ENCODE measurements at places on chromosomes 16 and 17. TPM values are rescaled to one million over a fixed set of nuclear protein-coding genes. Genes with fewer than 3 reads are reported as not detected.

- DNase-seq, result no peak
These were observed 53.0 kb downstream of the WNT3 start for GRCh38 chr17:46765453-46765852.

CCDC200 gene
- total RNA-seq, result not detected

- DNase-seq, result peak; percentile 63
These were observed 76.4 kb downstream of the KCNJ12 start for GRCh38 chr17:21452377-21453143.

SKAP1 gene
- total RNA-seq, result 0.17 TPM

DNA sequence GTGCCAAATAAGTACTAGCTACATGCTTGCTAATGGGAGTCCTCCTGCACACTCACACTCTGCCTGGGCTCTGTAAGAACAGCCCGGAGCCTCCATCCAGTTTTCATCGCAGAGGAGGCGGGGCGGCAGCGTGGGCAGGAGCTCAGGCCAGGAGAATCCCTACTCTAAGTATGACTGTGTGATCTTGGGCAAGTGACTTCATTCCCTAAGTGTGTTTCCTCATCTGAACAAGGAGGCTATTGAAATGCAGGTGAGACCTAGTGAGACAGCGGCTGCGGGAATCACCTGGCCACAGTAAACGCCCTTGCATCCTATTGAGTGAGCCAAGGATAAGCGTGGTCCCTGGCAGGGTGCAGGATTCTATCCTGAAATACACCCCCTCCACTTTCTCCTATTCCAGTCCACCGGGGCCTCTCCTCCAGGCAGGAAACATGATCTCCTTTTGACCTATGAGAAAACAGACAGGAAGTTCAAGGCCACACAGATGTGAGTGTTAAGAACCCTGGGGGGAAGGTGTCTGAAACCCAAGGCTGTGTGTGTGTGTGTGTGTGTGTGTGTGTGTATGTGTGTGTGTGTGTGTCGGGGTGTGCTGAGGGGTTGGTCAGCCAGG is 5.2 kb upstream of the RAI1 start:
- peak; percentile 59 for DNase-seq

- no peak for DNase-seq
These were observed 132.6 kb downstream of the SNX11 start for GRCh38 chr17:48240122-48240521.

KCNH4 gene
- under 0.01 TPM for total RNA-seq

TUBB3 gene
- 135 TPM for total RNA-seq

GRCh38 chr16:55778757-55779156 is 54.1 kb downstream of the CES1 start:
- no peak for DNase-seq

DNA sequence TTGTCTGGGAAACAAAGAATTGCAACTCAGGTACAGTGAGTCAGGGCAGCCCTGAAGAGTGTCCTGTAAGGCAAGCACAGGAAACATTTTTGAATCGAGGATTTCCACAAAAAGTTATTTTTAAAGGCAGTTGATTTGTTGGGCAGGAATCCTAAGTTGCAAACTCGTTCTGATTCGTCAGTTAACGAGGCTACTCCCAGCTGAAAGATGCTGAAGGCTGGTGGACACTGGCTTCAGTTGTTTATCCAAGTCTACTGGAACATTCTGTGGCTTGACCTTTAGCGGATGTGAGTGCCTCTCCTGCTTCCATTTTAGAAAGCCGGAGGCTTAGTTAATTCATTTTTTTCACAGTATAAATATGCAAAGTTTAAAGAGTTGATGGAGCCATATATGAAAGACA is 84.2 kb downstream of the KCNJ12 start:
- DNase-seq, result no peak

SLC13A2 gene
- total RNA-seq, result not detected

DNA sequence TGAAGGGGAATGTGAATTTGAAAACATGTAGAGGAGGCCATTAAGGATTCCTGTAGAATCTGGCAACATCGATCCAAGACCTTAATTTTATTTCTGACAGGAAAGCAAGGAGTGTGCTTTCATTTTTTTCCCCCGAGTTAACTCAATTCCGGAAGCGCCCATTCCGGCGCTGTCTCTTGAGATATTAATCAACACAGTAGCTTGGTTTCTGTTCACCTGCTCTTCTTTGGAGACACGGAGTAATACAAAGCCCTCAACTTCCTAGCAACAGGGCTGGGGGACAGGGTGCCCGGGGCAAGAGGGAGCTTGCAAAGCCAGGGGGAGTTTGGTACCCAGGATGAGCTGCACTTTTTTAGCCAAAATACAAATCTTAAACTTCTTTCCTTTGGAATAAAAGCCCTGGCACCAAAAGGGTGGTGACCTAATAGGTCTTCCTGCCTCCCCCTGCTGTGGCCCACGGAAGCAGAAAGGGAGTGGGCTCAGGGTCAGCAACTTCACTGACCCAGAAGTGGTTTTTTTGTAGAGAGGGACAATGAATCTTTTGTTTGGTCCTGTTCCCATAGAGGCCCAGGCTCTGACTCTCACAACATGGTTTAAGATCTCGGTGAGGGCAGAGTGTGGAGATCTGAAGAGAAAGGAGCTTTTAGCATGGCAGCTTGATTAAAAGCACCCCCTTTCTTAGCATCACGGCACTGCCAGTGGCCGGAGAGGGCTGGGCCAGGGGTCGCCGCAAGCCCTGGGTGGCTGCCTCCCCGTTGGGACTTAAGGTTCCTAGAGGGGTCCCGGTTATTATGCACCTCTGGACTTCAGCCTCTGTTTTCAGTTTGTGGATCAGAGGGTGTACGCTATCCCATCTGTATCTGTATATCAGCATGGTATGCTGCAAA is 207.3 kb downstream of the CCDC182 start:
- no peak for DNase-seq

- no peak for DNase-seq
These were observed 21.2 kb upstream of the BCAS3 start for GRCh38 chr17:60656499-60656898.

DNA sequence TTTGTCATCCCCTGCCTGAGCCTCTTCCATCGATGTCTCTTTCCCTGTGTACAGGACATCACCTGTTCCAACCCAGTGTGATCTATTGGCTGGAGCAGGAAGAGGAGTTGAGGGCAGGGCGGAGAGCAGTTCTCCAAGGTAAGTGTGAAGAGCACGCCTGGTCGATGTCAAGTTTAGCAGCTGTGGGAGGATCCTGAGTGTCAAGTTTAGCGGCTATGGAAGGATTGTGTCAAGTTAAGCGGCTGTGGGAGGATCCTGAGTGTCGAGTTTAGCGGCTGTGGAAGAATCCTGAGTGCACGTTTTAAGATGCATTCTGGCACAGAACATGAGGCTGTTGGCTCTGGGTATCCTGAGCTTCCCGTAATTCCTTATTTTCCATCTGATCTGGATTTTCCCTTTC is 7.2 kb downstream of the ZNF778 start:
- DNase-seq, result no peak

GRCh38 chr16:79271583-79271982 is 329.0 kb downstream of the MAF start:
- DNase-seq, result no peak

DNA sequence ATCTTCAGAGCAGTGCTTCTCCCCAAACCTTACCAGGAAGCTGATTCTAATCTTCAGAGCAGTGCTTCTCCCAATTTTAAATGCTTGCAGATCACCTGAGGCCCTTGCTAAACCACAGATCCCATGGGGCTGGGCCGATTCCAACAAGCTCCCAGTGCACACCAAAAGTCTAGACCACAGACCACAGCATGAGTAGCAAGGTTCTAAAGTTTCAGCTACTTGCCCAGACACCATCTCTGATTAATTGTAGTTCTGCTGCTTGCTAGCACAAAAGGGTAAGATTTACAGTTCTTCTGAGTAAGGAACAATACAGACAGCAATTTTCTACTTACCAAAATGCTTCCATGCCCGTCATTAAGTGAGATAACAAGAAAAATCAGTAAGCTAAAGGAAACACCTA is 12.2 kb downstream of the CLEC3A start:
- DNase-seq, result no peak

DNA sequence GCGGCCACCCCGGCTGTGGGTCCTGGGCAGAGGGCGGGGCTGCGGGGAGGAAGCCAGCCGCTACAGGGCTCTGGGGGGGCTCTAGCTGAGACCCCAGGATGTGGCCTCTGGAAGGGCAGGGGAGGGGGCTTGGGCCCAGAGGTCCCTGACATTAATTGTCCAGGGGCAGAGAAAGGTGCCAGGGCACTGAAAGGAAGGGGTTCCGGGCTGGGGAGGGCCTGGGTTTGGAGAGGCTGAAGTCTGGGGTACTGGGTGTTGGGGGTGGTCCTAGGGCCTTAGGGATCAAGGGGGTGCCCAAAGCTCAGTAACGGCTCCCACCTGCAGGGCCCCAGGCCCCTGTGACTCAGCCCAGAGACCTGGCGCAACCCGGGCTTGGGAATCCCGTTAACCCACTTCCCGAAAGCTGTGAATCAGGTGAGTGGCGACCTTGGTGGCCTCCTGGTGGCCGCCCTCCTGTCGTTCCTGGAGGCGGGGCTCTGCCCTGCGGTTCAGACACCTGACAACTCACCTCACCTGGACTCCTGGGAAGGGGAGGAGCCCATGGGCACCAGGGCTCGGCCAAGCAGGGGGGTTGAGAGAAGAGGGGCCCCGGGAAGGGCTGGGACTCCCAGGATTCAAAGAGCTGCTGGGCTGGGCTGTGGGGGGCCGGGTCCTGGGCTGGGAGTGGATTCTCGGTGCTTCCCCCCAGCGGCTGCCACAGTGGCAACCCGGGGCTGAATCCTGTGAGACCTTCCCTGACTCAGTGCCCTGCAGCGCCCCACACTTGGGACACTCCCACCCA is 465 bp upstream of the PRSS22 start:
- peak; percentile 40 for DNase-seq

ST6GALNAC1 gene
- not detected for total RNA-seq

ETV4 gene
- 27.7 TPM for total RNA-seq

- DNase-seq, result no peak
These were observed 710.1 kb downstream of the MAF start for GRCh38 chr16:78890373-78890895.

DNA sequence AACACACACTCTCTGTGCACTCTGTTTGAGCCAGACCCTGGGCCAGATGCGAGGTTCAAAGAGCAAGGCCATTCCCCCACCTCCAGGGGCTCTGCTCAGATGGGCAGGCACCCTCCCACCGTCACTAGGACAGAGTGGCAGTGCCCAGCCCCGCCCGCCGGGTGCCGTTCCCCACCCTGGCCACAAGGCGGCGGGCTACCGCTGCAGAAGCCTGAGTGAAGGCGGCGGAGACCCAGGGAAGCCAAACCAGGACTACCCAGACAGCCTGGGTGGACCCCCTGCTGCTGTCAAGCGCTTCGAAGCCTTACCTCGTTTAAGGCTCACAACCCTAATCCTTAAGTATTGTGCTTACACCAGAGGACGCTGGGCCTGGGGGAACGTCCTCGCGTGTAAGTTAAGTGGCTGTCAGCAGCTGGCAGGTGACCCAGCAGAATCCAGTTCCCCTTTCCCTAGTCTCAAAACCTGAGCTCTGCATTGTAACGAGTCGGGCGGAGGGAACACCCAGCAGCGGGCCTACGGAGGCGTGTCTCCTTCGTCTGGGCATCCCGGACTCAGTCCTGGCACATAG is 4.5 kb downstream of the ARHGAP27 start:
- DNase-seq, result peak; percentile 83

- no peak for DNase-seq
These were observed 666.7 kb upstream of the GOT2 start for GRCh38 chr16:59400830-59401229.

GRCh38 chr16:20844588-20844987 is 38.3 kb downstream of the REXO5 start:
- no peak for DNase-seq

GRCh38 chr17:80545499-80545826 is 825 bp downstream of the RPTOR start:
- no peak for DNase-seq

DNA sequence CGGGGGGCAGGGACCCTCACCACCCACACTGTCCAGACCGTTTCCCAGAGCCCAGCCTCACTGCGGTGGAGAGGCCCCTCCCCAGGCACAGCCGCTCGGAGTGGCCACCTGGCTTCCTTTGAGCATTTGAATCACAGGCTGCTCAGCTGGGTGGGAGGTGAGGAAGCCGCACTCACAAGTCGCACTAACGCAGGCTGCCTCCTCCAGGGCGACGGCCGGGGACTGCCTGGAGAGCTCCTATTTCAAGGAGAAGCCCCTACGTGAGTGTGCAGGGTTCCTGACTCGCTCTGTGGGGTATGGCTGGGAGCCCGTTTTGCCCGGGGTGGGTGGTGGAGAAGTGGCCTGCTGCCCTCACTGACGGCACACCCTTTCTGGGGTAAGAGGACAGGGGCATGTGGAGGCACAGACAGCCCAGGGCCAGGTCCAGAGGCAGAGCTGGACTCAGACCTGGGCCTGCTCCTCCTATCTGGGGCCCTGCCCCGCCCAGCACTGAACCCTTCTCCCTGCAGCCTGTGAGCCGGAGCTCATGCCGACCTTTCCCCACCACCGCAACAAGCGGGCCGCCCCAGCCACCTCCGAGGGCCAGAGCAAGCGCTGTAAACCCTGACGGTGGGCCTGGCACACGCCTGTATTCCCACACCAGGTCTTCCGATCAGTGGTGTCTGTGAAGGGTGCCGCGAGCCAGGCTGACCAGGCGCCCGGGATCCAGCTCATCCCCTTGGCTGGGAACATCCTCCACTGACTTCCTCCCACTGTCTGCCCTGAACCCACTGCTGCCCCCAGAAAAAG is 6.2 kb downstream of the SPATA2L start:
- DNase-seq, result no peak

SLC43A2 gene
- total RNA-seq, result 11.5 TPM

GRCh38 chr17:78306913-78307312 is 53.0 kb downstream of the SOCS3 start:
- no peak for DNase-seq

DNA sequence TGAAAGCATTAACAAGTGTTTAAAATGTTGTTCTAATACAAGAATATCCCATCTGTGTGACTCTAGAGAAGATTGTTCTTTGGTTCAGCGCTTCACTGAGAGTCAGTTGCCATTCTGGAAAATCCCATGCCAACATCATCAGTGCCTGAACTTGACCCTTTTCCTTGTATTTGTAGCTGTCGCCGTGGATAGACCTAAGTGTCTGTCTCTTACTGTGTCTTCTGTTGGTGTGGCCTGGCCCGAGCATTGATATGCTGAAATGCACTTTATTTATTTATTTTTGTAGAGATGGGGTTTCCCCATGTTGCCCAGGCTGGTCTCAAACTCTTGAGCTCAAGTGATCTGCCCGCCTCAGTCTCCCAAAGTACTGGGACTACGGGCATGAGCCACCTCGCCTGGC is 76.0 kb downstream of the MYH11 start:
- DNase-seq, result no peak

CCL23 gene
- total RNA-seq, result not detected

GRCh38 chr16:67636713-67637112 is 8.2 kb upstream of the CARMIL2 start:
- no peak for DNase-seq
